Stimulated activated CD8-positive, alpha-beta memory T cell treated with anti-CD3 and anti-CD28 coated beads, Interleukin-15, amount 100 ng/mL, for 48 hours (primary cell): ENCODE measurements at places on chromosomes 1 and 21.

GRCh38 chr1:8477166-8477982 is 159.5 kb downstream of the SLC45A1 start:
- no peak for DNase-seq

GRCh38 chr21:42338729-42339715 is 11.8 kb downstream of the TFF2 start:
- no peak for DNase-seq

GRCh38 chr1:156746728-156747631 is 4.5 kb downstream of the HDGF start:
- no peak for DNase-seq

GRCh38 chr1:220705782-220706181 is 15.6 kb downstream of the C1orf115 start:
- DNase-seq: no peak

DNA sequence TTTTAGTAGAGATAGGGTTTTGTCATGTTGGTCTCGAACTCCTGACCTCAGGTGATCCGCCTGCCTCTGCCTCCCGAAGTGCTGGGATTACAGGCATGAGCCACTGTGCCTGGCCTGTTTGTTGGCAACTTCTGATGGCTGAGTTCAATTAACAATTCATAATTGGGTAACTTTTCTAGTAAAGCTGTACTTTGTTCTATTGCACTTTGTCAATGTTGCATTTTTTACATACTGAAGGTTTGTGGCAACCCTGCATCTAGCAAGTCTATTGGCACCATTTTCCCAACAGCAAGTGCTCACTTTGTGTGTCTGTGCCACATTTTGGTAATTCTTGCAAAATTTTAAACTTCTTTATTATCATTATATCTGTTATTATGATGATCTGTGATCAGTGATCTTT is 64.5 kb upstream of the USP24 start:
- no peak for DNase-seq

- DNase-seq: no peak
These were observed 641.5 kb upstream of the PLXNA2 start for GRCh38 chr1:208885650-208886049.
